Activated CD4-positive, alpha-beta T cell treated with anti-CD3 and anti-CD28 coated beads for 1 hour (primary cell): ENCODE measurements at places on chromosomes 7 and 10.
A peak's percentile ranks its signal among the peaks of the same experiment; 100 is the strongest.

GRCh38 chr7:36115448-36116321, 37.4 kb upstream of the EEPD1 start:
- DNase-seq: peak; percentile 28

- no peak for DNase-seq
Observed at GRCh38 chr7:101241015-101241363, 3.4 kb upstream of the CLDN15 start.

- DNase-seq: no peak
Observed at GRCh38 chr10:69965086-69965485, 87.6 kb upstream of the MACROH2A2 start.

- no peak for DNase-seq
Observed at GRCh38 chr10:3654496-3654895, 130.5 kb downstream of the KLF6 start.

DNA sequence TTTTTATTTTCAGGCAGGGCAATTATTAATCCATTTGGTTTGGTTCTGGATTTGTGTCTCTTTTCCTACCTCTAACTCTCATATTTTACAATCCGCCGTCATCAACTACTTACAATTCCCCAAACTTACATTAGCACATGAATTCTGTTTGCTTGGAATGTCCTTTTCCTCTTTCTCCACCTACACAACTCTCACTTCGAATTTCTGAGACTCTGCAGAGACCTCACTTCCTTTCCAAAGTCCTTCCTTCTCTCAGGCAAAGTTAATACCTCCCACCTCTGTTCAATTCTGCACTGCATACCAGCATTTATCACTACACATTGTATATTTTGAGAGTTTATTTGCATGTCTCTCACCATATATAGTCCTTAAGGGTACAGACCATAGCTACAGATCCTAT, 122.7 kb upstream of the LRRTM3 start:
- no peak for DNase-seq

DNA sequence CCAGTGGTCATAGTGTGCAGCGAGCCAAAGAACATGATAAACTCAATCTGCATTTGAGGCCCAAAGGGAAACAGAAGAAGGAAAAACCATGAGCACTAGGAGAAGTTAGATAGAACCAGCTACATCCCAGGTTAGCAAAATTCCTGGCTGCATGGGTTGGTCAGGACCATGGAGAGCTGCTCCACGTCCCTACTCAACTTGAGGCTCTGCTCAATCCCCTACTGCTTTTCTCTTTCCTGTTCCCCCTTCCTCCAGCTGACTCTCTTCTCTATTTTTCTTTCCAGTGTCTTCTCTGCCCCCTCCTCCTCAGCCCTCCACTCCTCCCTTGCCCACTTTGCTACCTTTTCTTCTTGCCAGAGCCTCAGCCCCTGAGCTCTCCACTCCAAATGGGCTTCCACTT, 21.9 kb upstream of the VSIR start:
- no peak for DNase-seq

GRCh38 chr10:109886037-109886780, 37.1 kb downstream of the XPNPEP1 start:
- no peak for DNase-seq

- DNase-seq: no peak
Observed at GRCh38 chr7:26553582-26553981, 261.9 kb downstream of the SNX10 start.

DNA sequence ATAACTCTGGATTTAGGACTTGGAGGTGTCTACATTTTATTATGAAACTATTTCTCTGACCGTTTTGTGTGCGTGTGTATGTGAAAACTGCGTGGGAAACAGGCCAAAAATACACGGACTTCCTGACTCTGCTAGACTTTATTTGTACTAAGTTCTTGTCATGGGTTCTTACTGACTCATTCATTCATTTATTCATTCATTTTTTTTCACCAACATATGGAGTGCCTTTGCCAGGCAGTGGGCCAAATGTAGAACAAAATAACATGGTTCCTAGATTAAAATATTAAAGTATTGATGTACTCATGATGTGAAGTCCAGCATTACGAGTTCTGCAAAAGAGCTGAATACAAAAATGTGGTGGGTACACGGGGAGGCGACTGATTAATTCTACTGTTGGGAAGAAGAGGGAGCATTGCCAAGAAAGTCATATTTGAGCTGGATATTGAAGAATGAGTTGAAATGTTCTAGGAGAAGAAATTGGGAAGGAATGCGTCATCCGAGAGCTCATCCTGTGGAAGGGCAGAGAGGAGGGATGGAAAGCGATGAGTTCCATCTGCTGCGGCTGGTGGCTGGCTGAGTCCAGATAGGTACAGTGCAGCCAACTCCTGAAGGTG, 24.6 kb downstream of the CACNB2 start:
- DNase-seq: no peak

- DNase-seq: no peak
Observed at GRCh38 chr7:147968046-147968610, 622.4 kb upstream of the C7orf33 start.

DNA sequence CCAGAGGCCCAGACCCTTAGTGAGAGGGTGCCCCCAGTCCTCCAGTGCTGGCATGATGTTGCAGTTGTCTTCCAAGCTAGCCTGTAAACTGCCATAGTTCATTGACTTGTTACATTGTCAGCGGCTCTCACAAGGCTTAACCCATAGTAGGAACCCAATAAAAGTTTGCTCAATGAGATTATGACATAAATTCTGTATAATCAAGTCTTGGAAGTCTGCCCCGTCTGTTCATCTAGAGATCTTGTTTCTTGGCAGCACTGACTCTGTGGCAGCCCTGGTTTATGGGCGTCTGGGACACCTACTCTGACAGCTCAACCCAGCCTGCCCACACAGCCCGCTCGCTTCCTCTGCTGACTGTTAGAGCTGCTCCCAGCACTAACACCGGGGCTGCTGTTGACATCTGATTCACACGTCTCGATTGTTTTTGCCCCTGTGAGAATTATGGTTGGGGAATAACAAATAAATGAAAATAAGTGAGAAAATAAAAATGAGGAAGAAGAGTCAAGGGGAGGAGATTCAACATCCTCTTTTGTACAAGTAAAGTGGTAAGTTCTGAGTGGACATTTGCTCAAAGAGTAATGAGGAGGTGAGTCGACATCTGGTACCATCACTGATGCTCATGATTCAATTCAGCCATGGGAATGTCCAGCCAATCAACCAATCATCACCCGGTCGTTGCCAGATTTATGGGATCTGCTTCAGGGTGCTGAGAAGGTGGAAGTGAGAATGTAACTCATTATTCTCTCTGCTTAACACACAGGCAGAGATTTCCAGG, 160.8 kb downstream of the SPAG6 start:
- no peak for DNase-seq

DNA sequence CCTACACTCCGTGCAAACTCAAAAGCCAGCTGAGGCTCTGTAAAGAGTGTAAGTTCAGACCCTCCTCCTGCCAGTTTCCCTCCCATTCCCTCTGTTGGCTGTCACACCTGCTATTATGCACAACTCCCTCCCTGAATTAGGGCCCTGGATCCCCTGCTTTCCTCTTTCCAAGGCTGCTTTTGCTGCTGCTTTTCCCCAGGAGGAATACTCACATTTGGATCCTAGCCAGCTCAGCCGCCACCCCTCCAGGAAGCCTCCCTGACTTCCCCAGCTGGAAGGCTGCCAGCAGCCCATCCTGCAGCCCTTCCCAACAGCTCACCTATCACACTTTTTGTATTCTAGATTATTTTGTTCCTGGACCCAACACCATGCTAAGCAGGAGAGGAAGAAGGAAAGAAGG, 40.9 kb upstream of the WDR11 start:
- DNase-seq: no peak

- DNase-seq: no peak
Observed at GRCh38 chr7:42159130-42159529, 77.9 kb downstream of the GLI3 start.

DNA sequence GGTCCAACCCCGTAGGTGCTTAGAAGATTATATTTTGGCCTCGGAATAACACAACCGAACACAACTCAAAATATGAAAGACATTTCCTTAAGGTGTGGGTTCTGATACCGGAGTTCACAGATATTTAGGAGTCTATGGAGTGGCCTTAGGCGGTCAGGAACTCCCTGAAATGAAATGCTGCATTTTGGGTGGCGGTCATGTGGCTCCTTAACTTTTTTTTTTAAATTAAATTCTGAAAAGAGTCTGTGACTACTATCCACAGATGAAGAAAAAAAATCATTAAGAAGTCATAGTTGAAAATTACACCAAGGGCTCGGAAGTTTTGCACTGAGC, 290.9 kb upstream of the NFE2L3 start:
- no peak for DNase-seq

DNA sequence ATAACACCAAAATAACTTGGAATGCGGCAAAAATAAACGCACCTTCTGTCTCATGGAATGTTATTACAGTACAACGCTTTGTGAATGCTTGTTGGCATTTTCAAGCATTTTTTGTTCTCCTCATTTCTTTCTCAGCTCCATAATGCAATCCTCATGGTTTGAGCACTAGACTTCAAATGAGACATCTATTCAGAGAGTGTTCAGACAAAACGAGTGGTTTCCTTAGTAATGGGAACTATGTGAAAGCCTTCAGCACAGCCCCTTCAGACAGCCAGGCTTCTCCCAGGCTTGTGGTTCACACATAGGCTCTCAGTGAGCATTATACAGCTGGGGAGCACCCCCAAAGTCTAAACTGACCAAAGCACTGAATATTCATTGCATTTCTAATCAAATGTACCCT, 8.6 kb upstream of the LRRN3 start:
- no peak for DNase-seq

DNA sequence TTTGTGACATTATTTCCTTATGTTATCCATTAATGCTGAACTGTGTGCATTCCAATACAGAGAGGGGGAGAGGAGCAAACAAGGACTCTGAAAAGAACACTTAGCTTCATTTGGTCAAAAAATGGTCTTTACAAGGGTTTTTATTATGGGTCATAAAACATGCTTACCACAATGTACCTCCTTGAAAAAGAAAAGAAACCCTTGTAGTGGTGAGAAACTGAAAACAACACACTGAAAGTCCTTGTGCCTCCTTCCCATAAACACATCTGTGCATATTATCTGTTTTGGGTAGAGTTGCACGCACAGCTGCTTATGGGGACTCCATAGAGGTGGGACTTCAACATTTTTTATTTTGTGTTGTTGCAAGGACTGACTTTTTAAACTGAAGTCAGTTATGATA, 98.7 kb downstream of the CDK6 start:
- no peak for DNase-seq

- DNase-seq: peak; percentile 38
Observed at GRCh38 chr7:1028775-1029636, 15.3 kb upstream of the GPR146 start.

- DNase-seq: no peak
Observed at GRCh38 chr10:50993771-50994251, 80.5 kb upstream of the PRKG1 start.

- peak; percentile 66 for DNase-seq
Observed at GRCh38 chr10:3783316-3783681, 1.7 kb downstream of the KLF6 start.

DNA sequence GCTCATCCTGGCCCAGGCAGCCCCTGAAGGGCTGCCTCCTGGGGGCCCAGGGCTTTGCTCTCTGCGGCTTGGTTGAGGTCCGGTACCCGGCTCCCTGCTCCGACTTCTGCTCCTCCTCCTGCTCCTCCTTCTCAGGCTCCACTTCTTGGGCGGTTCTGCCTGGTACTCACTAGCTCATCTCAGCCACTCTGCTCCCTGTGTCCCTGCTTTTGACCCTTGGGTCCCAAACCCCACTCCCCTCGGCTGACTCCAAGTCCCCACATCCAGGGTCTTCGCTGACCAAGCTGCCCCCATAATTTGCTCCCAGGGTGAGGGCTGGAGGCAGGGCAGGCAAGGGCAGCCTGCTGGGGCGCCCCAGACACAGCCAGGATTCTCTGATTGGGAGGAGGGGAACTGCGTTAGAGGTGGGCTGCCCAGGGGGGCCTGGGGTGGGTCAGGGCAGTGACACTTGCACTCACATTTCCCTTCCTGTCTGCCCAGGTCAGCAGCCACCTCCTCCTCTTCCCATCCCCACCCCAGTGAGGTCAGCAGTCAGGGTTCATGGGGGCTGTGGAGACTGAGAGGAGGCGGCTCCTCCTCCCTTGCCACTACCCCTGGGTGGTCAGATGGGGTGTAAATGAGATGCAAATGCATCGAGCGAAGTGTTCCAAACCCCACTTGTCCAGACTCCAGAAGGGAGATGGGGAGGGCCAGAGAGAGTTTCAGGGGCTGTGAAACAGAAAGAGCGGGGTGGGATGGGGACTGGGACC, 2.2 kb downstream of the SMARCD3 start:
- DNase-seq: no peak

DNA sequence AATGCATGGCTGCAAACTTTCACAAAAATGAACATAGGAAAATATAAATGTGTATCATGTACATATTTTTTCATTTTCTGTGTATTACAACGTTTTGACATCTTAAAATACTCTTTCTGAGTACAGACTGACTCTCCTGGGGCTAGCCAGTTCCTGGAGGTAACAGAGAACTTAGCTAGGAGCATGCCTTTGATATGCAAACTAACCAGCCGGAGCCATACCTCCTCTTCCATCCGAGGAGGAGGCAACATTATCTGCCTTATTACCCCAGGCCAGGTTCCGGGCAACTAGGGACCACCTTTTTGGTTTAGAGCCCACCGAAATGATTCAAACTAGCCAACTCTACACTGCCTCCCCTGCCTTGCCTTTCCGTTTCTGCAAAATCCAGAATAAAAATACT, 33.7 kb upstream of the HECW1 start:
- DNase-seq: no peak

DNA sequence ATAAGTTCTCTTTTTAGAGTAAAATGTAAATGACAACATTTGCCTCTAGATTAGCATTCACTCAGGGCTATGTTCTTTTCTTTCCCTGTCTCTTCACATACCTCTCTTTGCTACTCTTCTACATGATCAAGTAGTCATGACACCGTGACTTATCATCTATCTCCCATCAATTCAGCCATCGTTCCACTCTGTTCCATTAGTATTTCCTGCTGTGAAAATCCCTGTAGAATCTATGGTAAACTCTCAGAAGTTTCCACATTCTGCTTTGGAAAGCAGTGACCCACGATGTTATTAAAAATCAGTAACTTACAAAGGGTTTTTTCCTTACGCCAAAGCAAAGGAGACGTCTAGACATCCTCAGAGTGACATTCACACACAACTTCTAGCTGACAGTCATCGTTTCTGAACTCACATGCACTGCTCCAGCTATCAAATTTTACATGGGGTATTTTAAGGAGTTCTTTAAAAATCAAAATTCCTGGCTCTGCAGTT, 135.6 kb downstream of the SEMA3C start:
- DNase-seq: no peak

DNA sequence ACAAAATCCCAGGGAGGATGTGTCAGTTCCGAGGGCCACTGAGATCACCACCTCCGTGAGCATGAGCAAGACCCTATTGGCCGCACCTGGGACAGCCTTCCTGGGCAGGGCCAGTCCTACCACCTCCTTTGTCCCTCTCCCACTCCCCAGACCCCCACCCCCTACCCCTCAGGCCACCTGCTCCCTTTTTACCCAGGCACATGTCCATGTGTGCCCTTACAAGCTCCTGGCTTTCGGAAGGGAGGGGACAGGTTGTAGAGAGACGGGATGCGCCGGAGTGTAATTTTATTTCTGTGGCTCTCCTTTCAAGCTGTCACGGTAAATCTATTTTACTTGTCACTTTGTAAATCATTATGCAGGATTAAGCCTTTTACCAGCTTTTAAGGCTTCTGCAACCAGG, 20.9 kb downstream of the ZMIZ1 start:
- DNase-seq: no peak

GRCh38 chr7:96723622-96724021, 14.0 kb upstream of the SEM1 start:
- no peak for DNase-seq

- DNase-seq: no peak
Observed at GRCh38 chr10:130782467-130782866, 529.1 kb downstream of the TCERG1L start.

- DNase-seq: no peak
Observed at GRCh38 chr7:19690736-19691135, 18.1 kb downstream of the POLR1F start.
